Testis (tissue), 5 donors: ENCODE measurements at places on chromosomes 12 and 14.

DNA sequence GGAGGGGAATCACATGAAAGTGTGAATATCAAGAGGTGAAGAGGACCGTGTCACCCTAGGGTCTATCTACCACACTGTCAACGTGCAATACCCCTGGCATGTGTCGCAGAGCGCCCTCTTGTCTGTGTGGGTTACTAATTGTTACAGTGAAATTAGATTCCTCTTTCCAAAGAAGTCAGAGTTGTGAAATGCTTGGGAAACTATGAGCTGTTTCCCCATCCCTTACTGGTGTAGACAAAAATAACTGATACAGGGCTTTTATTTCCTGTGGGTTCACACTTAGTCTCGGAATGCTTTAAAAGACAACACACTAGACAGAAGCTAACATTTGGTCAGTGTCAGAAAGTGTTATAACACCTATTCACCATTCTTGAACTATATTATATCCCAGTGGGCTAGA lies 597.3 kb downstream of the NRXN3 start:
- DNase-seq: no peak

DNA sequence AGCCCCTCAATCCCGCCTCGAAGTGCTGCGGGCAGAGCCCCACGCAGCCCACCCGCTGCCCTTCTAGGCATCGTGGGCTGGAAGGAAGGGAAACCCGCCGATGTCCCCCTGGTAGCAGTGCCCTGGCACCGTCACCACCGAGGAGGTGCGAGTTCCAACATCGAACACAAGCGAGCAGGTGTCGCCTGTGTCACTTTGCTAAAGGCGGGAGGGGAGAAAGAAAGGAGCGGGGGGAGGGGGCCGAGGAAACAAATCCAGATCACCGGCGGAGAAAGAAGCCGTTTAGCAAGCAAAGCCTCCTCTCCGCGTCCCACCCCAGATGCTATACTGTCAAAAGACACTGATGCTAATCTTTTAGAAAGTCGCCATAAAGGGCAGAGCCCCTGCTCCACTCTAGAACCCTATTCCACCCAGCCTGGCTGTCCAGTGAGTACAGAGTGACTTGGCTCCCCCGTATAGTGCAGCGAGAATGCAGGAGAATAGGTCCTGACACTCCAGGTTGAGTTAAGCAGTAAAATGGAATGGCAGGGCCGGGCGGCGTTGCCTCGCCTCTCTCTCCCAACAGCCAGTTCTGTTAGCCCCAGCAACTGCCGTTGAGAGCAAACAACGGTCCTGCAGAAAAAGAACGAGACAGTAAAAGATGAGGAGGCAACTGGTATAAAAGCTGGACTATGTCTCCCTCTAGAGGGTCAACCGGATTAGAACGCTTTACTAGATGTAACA lies 67.9 kb upstream of the USP15 start:
- DNase-seq: peak; percentile 74

- no peak for DNase-seq
These were observed 10.3 kb upstream of the ITPR2 start for GRCh38 chr12:26843311-26843710.

- no peak for DNase-seq
These were observed 52.3 kb downstream of the SLC25A47 start for GRCh38 chr14:100375266-100375962.

- DNase-seq: no peak
These were observed 4.6 kb downstream of the FOXN4 start for GRCh38 chr12:109304485-109304884.

GRCh38 chr14:32366256-32366879 lies 37.3 kb downstream of the AKAP6 start:
- DNase-seq: no peak

DNA sequence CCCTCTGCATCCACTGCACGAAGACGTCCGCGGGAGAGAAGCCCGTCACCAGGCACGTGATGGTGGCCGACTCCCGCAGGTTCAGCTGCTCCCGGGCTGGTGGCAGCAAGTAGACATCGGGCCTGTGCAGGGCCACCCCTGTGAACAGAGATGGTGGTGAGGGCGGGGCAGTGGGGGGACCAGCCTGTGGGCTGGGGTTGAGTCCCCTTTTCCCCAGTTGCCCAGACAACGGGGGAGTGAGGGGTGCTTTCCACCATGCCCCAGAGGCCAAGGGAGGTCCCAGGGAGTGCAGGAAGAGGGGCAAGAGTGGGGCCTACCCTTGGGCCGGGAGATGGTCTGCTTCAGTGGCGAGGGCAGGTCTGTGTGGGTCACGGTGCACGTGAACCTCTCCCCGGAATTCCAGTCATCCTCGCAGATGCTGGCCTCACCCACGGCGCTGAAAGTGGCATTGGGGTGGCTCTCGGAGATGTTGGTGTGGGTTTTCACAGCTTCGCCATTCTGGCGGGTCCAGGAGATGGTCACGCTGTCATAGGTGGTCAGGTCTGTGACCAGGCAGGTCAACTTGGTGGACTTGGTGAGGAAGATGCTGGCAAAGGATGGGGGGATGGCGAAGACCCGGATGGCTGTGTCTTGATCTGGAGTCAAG lies 328.3 kb downstream of the TMEM121 start:
- DNase-seq: peak; percentile 4

DNA sequence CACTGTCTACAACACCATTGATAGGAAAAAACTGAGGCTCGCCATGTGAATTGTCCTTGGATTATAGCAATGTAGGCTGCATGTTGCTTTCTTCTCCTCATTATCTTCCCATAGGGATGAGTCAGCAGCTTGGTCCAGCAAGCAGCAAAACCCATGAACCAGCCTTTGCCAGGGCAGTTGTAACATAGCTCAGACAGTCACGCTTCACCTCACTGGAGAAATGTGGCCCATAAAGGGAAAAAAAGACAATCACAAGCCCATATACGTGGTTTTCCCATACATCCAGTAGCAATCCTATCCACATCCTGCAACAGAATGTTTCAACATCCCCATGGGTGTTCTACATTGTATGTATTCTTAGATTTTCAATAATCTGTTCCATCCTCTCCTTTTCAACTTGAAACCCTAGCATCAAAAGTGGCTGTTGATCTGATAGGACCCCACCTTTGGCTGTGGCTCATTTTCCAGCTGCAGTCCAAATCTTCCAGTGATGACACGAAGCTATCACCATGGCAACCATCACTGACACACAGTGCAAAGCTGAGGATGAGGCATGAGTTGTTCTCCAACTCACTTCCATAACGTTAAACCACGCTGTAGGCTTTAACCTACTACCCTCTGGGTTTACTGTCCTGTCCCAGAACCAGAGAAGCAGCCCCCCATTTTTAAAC lies 34.0 kb downstream of the GRIN2B start:
- peak; percentile 43 for DNase-seq

DNA sequence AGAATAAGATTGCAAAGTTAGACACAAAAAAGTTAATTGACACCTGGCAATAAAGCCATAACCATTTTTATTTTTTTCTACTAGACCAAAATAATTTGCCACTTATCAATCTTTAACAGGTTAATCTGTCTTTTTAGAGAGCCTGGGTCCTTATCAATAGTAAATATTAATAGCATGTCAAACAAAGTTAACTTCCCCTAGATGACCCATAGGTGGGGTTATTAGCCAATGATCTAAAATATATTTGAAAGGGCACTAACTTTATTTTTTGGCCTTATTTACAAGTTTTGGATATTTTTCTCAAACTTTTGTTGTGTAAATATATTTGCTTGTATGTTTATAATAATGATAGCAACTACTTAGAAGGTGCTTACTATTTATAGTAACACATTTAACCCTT lies 3.9 kb downstream of the ANKRD33 start:
- no peak for DNase-seq

GRCh38 chr12:4849115-4849541 lies 60.6 kb upstream of the KCNA1 start:
- peak; percentile 20 for DNase-seq

DNA sequence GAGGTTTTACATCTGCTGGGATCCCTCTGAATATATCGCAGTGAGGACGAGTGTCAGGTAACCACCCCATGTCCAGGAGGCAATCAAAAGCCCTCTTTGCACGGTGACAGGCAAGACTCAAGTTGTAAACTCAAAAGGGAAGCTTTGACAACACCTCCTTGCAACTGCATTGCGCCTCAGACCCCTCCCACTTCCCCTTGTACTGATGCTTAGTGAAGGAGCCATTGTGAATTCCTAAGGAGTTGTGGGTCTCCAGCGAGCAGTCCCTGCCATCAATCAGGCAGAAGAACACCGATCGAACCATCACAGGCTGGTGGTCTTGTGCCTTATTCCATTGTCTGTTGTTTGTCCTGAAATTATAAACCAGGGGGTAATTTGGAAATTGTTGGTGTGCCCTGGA lies 112.6 kb downstream of the CCDC60 start:
- DNase-seq: no peak

DNA sequence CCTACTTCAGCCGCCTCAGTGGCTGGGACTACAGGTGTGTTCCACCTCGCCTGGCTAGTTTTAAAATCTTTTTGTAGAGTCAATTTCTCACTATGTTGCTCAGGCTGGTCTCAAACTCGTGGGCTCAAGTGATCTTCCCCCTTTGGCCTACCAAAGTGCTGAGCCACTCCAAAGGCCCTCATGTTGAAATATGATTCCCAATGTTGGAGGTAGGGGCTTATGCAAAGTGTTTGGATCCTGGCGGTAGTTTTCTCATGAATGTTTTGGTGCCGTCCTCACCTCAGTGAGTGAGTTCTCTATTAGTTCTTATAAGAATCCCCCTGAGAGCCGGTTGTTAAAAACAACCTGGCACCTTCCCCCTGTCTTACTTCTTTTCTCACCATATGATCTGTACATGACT lies 784.6 kb downstream of the TMTC2 start:
- DNase-seq: no peak

- no peak for DNase-seq
These were observed 53.9 kb upstream of the DCD start for GRCh38 chr12:54701940-54702592.

GRCh38 chr12:100789146-100789545 lies 5.4 kb upstream of the ANO4 start:
- no peak for DNase-seq

- DNase-seq: no peak
These were observed 14.4 kb upstream of the FAM181A start for GRCh38 chr14:93912782-93913181.

- DNase-seq: no peak
These were observed 153.9 kb downstream of the RAD51B start for GRCh38 chr14:67973436-67973835.

GRCh38 chr12:96434107-96434506 lies 33.9 kb upstream of the CDK17 start:
- peak; percentile 21 for DNase-seq

- no peak for DNase-seq
These were observed 102.0 kb upstream of the ARID2 start for GRCh38 chr12:45627407-45628069.

DNA sequence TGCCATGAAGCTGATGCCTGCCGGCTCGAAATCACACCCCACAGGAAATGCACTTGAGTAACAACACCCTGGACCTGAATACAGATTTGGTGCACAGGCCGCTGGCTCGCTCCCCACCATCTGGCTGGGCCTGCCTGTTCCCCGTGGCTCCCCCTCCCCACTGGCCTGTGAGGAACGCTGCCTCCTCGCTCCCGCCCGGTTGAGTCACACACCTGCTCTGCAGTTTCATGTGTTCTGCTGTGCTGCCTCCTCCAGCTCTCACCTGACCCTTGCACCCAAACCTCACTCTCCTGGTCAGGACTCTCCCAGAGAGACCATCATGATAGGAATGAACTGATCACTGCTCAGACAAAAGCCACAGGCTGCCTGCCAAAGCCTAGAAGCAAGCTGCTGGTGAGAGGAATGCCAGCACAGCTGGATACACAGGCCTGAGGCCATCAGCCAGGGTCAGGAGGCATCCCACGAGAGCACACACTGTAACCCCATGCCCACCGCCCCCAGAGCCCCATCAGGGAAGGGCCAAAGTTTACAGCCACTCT lies 3.8 kb upstream of the SIVA1 start:
- peak; percentile 54 for DNase-seq

GRCh38 chr12:127722611-127723010 lies 544.4 kb upstream of the TMEM132C start:
- DNase-seq: no peak

DNA sequence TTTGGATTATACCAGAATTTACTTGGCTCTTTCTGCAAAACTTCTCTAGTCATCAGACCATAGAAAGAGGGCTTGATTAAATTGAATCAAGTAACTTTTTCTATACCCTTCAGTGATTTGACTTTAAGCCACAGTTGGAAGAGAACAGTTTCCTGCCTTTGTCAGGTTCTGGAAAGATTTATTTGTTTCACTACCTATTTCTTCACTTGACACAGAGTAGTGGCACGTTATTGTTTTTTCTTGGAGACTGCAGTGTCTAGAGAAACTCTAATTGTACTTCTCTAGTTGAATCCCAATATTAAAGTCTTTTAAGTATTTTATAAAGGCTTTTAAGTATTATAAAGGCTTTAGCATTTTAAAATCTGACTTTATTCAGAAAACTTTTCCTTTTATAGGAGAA lies 138.1 kb downstream of the TMEM117 start:
- no peak for DNase-seq

- DNase-seq: no peak
These were observed 327.2 kb downstream of the RAD51B start for GRCh38 chr14:68146818-68147217.

DNA sequence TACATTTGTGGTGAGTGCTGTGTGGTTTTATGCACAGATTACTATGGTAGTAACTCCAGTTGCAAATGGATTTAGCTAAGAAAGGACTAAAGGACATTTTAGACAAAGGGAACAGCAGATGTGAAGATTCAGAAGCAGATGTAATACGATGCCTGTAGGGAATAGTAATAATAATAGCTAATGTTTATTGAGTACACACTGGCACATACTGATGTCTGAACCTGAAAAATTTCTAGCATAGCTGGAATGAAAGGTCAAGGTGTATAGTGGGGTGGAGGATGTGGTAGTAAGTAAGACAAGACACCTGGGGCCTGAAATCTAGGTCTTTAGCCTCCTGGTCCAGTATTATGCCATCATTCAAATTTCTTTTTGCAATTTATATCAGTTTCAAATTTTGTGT lies 54.3 kb upstream of the LRTM2 start:
- DNase-seq: no peak

- DNase-seq: no peak
These were observed 165.7 kb downstream of the SRGAP1 start for GRCh38 chr12:64010069-64010686.

GRCh38 chr12:80189241-80189640 lies 89.9 kb downstream of the OTOGL start:
- DNase-seq: no peak

- DNase-seq: no peak
These were observed 416.8 kb downstream of the EGLN3 start for GRCh38 chr14:33534104-33534503.

DNA sequence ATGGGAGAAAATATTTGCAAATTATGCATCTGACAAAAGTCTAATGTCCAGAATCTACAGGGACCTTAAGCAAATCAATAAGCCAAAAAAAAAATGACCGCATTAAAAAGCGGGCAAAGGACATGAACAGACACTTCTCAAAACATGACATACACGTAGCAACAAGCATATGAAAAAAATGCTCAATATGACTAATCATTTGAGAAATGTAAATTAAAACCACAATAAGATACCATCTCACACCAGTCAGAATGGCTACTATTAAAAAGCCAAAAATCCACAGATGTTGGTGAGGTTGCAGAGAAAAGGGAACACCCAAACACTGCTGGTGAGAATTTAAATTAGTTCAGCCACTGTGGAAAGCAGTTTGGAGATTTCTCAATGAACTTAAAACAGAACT lies 16.1 kb downstream of the PAWR start:
- no peak for DNase-seq

GRCh38 chr14:80350707-80351106 lies 139.4 kb upstream of the DIO2 start:
- DNase-seq: no peak
